ENCODE measurements at places on chromosomes 13 and 19.

DNA sequence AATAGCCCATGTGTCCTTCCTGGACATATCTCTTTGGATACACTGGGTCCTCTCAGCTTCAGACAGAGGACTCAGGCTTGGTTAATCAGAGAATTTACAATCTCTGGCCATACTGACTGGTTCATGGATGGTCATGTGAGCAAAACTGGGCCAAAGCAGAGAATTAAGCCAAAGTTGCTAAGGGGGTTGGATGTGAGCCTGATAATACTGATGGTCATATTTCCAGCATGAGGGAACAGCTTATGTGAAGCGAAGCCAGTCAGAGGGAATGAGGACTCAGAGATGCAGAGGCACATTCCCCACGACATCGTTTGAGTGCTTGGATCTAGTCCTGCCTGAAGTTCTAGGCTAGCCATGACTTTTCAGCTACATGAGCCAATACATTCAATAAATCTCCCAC lies 22.0 kb upstream of the LRRC4B start:
- no peak for DNase-seq

GRCh38 chr19:13133241-13133870 lies 15.3 kb downstream of the NACC1 start:
- no peak for DNase-seq

GRCh38 chr19:22263121-22263520 lies 23.1 kb upstream of the ZNF729 start:
- DNase-seq, result no peak

GRCh38 chr19:30374865-30375552 lies 2.8 kb downstream of the ZNF536 start:
- DNase-seq, result no peak

DNA sequence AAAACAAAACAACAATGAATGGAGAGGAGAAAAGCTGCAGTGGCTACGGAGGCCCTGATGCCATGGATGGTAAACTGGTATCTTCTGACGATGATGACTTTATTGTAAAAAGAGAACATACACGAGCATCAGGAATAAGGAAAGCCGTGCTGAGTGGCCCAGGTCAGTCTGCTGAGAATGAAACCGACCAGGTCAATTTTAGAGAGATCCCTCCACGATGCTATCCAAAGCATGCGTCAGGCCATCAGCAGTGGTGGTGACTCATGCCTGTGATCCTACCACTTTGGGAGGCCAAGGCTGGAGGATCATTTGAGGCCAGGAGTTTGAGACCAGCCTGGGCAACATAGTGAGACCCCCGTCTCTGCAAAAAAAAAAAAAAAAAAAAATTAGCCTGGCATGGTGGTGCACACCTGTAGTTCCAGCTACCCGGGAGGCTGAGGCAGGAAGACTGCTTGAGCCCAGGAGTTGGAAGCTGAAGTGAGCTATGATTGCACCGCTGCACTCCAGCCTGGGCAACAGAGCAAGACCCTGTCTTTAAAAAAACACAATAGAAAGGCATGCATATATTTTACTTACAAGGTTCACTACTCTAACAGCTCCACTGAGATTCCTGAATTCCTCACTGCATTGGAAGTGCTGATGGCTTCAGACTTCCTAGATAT lies 62.3 kb downstream of the GADD45B start:
- DNase-seq, result no peak

GRCh38 chr13:51995677-51996551 lies 15.3 kb downstream of the ATP7B start:
- DNase-seq, result no peak

- DNase-seq, result no peak
Measured at GRCh38 chr13:48185018-48185417, 48.0 kb upstream of the ITM2B start.

GRCh38 chr13:87667686-87668085 lies 3.5 kb upstream of the SLITRK5 start:
- DNase-seq, result no peak

- no peak for DNase-seq
Measured at GRCh38 chr13:21242236-21242635, 65.8 kb downstream of the MRPL57 start.

DNA sequence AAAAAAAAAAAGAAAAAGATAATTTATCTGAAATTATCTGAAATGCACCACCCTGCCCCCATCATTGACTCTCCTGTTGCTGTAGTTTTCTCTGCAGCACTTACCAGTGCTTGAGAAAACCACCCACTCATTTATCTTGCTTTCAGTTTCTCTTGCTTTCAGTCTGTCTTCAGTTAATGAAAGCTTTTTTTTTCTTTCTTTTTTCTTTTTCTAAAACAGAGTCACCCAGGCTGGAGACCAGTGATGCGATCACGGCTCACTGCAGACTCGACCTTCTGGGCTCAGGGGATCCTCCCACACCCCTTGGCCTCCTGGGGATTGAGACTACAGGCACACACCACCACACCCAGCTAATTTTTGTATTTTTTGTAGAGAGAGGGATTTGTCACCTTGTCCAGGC lies 4.3 kb upstream of the ACP5 start:
- peak; percentile 20 for DNase-seq

DNA sequence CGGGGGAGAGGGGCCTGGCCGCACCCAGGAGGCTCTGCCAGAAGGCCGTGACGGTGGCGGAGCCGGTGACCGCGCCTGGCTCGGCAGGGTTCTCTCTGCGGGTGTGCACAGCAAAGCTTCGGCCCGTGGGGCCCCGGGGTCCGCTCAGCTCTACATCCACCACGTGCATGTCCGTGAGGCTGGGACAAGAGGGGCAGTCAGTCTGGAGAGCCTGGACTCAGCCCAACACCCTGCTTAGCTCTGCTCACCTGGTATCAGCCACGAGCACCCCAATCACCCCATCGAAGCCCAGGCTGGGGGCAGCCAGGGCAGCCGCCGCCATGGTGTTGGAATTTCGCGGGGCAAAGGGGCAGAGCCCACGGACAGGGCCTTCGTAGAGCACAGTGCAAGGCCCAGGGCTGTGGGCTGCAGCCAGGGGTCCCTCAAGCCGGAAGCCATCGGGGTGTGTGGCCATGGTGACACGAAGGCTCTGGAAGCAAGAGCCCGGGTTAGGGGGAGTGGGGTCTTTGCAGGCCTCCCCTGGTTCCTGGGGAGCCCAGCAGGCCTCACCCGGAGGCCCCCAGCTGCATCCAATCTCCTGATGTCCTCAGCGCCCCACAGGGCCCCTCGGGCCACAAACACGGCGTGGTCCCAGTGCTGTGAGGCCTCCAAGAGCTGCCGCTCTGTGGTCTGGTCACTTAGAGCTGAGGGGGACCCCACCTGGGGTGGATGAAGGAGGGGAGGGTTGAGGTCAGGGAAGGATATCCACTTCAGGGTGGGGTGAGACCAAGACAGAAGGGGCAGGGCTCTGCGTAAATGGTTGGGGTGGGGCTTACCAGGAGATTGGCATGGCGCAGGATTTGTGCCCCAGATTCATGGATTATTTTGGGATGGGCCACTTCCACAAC lies 1.4 kb downstream of the ASPDH start:
- no peak for DNase-seq

DNA sequence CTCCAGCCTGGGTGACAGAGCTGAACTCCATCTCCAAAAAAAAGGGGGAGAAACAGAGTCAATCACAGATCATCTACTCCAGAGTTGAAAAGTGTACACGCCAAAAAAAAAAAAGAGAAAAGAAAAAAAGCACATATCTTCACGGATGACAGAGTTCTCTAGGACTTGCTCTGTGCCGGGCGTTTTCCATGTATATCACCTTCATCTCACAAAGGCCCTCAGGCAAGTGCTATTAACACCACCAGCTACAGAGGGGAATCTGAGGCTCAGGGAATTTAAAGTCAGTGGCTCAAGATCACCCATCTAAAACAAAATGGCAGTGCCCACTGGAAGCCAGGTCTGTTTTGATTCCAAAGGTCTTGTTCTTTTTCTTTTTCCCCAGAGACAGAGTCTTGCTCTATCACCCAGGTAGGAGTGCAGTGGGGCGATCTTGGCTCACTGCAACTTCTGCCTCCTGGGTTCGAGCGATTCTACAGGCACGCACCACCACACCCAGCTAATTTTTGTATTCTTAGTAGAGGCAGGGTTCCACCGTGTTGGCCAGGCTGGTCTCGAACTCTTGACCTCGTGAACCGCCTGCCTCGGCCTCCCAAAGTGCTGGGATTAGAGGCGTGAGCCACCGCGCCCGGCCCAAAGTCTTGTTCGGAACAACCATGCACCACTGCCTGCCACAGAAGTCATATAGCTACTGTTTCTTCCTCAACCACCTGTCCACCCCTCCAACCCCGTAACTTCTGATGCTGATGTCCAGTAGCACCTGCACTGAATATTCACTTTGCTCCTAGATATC lies 42.2 kb downstream of the SAE1 start:
- DNase-seq, result no peak

DNA sequence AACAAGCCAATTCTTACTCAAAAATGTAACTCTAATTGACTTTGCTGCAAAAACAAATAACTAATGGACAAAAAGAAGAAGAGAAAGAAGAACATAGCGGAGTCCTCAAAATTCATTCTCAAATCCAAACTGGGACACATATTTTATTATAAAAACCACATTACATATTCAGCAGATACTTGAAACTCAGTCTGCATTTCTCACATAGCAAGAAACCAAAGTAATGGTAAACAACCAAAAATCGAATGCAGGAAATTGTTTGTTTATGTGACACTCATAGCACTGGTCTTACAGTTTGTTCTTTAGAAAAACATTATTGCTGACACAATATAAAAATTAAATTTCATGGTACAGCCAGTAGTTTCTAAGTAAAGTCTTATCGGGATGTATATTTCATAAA lies 789.8 kb downstream of the SLITRK6 start:
- no peak for DNase-seq

- DNase-seq, result no peak
Measured at GRCh38 chr19:15294561-15294990, 37.8 kb downstream of the BRD4 start.

DNA sequence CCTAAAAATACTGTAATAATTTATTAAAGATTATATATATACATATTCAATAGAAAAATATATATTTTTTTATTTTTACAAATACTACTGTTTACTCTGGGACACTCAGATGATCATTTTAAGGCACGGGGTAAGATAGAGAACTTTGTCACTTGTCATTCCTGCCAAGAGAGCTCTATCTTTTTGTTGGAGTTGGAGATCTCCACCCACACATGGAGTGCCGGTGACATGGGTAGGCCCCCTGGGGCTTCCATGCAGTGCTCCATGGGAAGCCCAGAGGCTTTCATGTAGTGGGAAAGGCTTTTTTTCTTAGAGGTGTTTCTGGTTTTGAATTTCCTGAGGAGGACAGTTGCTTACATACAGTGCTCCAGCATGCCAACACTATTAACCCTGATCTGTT lies 81.4 kb downstream of the LMO7 start:
- no peak for DNase-seq

- no peak for DNase-seq
Measured at GRCh38 chr13:35514061-35514477, 37.6 kb upstream of the MAB21L1 start.
